ENCODE measurements at places on chromosomes 5 and 9.

DNA sequence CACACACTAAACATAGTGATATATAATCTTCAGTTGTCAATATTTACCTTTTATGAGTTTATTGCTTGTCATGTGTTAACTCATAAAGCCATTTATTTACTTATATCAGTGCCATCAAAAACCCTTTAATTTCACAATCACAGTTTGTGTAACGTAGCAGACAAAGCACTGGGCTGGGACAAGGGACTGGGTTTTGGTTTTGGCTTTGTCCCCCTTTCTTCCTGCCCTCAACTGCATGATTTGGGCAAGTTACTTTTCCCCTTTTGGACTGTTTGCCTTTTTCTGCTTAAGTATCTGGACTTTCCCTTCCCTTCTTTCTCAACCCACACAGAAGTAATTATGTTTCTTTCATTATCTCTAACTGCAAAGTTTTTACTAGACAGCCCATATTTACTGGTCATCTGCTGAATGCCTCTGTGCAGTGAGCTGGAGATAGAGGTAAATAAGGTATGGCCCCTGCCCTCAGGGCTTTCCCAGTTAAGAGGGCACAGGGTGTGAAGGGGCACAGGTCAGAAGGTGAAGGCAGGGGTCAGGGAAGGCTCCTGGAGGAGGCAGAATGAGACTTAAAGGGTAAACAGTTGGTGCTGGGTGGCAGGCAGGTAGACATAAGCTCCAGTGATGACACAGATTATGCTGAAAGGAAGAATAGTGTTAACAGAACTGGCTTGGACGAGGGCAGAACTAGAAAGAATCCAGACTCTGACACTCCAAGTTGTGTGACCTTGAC, 14.8 kb upstream of the NR3C1 start:
- no peak for DNase-seq

- no peak for DNase-seq
Observed at GRCh38 chr9:87564111-87564510, 66.4 kb downstream of the DAPK1 start.

DNA sequence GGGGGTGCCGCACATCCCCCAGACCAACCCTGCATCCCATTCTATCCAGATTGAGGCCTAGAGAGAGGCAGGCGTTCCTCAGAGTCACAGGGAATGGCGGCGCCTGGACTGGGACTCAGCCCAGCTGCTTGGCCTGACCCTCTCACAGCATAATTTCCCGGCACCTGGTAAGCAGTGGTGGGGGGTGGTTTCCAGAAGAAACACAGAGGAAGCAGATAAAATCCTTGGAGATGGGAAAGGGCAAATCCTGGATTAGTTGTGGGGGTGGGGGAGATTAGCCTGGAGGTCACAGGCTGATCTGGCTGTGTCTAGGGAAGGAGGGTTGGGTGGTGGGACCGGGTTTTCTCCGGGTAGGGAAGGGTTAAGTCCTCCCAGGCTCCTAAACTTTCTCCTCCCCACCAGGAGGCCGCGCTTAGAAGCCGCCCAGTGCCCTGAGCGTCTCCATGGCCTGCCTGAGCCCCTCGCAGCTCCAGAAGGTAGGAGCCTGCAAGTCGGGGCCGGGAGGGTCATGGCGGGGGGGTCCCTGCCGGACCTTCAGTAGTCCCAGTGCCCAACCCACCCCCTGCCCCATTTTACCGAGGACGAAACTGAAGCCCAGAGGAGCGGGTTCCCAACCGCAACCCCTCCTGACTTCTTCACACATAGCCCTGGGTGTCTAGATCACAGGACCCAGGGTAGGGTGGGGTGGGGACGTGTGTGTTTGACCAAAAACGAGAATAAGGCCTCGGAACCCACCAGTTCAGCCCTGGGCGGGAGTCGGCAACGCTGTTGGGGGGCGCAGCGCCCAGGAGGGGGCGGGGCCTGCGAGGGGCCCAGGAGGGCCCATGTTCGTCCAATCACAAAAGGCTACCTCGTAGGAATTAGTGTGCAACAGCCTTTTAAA, 1.3 kb downstream of the PHYHD1 start:
- no peak for DNase-seq

GRCh38 chr5:172160506-172160905, 27.5 kb downstream of the STK10 start:
- no peak for DNase-seq

DNA sequence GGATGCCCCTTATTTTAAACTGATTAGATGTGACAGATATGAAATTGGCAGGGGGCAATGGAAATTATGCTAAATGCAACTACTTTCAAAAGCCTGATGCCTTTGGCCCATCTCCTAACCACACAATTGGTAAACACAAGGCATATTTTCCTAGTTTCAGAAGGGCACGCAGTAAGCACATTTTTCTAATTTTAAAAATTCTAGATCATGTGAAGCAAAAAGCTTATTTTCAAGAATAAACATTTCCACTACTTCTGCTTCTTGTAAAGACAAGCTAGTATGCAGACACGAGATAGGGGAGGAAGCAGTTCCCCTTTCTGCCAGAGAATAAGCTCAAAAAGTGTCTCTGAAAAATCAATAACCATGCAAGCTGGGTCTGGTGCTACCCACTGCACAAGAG, 67.7 kb downstream of the ABCA1 start:
- no peak for DNase-seq

DNA sequence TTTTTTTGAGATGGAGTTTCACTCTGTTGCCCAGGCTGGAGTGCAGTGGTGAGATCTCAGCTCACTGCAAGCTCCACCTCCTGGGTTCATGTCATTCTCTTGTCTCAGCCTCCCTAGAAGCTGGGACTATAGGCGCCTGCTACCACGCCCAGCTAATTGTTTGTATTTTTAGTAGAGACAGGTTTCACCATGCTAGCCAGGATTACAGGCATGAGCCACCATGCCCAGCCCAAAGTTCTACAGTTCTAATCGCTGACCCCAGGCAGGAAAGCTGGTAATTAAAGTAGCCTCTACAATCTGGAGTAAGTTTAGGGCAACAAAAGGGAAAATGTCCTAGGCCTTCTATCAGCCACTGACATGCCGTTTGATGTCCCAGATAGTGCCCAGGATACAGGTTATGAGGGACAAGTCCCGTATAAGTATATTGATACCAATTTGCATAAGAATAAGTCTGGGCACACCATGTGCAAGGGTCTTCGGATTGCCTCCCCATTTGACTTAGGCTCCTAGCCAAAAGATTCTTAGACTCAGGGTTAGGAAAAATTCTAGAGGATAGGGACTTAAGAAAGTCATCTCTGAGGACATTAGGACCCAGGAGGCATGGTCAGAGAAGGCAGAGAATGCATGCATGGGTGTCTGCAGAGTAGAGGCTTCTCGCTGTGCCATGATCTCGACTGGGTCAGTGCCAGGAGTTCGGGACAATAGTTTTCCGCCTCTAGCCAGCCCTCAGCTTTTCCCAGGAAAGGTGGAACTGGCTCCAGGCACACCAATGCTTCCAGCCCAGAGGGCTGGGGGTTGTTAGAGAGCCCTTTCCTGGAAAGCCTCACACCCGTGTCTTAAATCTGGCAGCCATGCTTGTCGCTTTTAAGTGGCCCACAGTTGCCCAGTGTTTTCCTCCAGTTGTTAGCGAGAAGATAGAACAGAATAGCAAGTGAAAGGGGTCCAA, 1111.1 kb downstream of the TAF11L14 start:
- DNase-seq = no peak

- no peak for DNase-seq
Observed at GRCh38 chr5:14383923-14384322, 197.7 kb upstream of the OTULINL start.

DNA sequence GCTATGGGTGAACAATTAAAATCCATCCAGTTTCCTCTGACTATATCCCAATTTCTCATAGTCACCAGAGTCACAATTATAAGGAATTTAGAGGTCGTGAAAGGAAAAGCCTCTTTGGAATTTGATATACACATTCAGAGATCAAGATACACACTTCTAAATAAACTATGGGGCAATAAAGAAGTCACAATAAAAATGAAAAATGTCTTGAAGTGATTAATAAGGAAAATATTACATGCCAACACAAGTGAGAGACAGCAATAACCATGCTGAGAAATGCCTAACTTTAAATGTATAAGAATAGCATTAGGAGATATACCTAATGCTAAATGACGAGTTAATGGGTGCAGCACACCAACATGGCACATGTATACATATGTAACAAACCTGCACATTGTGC, 54.9 kb upstream of the ADAMTS19 start:
- no peak for DNase-seq

DNA sequence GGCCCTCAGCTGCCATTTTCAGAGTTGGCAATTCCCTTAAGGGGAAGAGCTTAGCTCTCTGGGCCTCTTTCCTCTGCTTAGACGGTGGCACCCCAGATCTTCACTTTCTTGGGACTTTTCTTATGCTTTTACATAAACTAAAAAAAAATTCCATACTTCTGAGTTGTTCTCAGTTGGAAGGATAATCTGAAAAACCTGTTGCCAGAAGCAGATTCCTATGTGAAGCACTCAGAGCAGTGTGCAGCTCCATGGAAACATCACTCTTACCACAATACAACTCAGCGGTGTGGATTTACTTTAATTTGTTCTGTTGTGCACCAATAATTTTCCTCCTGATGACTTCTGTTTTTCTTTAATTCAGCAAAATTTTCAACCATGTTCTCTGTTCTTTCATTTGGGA, 44.1 kb upstream of the MROH2B start:
- DNase-seq = no peak

DNA sequence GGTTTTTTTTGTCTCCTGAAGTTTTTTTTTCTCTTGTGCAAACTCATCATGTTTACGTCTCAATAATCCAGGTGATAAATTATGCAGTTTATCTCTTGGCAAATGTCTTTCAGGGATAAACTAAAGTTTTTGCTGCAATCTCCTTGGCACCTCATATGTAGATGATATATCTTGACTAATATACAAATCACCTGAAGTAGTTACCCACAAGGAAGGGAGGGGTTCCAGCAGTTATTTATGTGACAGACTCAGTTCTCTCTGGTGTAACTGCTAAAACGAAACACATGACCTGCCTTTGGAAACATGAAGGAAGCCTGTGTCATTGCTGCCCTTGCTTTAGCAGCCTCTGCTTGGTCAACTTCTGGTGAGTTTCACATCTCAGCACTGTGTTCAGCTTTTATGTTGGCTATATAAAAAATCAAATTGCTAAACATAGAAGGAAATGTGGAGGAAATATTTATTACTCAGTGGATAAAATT, 39.3 kb upstream of the KIAA1958 start:
- no peak for DNase-seq

- DNase-seq = no peak
Observed at GRCh38 chr5:76688212-76688611, 27.7 kb upstream of the F2R start.

- DNase-seq = no peak
Observed at GRCh38 chr5:21776466-21776865, 1076.7 kb downstream of the CDH12 start.

DNA sequence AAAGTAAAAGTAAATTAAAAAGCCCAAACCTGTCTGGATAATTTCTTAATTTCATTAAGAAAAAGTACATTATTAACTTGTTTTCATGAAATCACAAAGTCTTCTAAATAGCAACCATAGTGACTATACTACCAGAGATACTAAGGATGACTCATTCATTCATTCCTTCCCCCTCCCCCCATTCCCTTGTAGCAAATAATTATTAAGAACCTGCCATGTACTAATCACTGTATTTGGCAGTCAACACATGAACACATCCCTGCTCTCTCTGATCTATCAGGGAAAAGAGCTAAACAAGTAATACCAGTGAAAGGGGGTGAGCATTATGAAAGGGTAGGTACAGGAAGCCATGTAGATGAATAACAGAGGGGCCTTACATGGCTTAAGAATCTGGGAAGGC, 203.9 kb downstream of the CWC27 start:
- no peak for DNase-seq

DNA sequence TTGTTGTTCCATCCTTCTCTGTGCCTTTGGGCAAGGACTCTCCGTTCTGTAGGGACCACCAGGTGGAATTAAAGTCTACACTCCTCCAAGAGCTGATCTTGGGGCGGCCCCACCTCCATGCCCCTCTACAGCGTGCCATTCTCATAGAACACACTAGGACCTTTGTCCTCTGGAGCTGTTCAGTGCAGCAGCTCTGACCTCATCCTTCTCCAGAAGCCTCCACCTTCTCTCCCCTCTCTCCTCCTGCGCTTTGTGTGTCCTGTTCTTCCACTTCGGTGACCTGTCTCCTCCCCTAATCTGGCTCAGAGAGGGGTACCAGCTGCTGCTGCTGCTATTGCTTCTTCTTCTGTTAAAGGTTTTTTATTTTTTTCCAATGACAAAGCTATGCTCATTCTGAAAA, 1.8 kb upstream of the MACROH2A1 start:
- no peak for DNase-seq

GRCh38 chr9:2120926-2121689, 106.0 kb downstream of the SMARCA2 start:
- no peak for DNase-seq

DNA sequence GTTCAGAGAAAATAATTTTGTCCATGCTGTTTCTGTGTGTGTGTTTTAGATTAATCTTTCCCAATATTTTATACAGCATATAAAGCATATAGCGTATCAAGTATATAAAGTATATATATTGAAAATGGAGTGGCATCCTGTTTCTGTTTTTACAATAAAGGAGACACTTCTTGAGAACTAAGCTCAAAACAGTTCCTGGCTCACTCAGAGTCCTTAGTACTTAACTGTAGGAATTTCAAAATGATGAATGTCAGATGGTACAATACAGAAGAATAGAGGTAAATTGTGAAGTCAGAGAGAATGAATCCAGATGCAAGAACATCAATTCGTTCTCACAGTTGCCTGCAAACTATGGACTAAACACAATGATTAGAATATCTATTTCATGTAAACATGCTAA, 68.7 kb upstream of the TAS2R1 start:
- no peak for DNase-seq

GRCh38 chr5:128202320-128202719, 118.8 kb downstream of the SLC12A2 start:
- DNase-seq = no peak

DNA sequence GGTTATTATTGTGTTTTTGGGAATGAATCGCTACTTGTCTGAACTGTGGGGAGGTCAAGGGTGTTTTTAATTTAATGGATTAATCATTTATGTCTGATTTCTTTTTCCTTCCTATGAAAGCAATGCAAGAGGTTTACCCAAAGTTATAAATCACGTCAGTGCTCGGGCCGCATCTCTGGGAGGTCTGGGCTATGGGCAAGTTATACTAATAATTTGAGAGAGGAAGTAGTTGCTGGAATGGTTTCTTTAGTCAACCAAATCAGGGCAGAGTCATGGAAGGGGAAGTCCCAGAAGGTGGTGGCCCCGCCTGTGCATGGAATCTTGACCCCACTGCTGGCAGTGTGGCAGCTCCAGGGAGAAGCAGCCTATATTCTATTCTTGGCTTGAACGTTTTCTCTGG, 180.2 kb downstream of the HSPA4 start:
- DNase-seq = no peak
